ENCODE measurements at places on chromosomes 16 and 17.

DNA sequence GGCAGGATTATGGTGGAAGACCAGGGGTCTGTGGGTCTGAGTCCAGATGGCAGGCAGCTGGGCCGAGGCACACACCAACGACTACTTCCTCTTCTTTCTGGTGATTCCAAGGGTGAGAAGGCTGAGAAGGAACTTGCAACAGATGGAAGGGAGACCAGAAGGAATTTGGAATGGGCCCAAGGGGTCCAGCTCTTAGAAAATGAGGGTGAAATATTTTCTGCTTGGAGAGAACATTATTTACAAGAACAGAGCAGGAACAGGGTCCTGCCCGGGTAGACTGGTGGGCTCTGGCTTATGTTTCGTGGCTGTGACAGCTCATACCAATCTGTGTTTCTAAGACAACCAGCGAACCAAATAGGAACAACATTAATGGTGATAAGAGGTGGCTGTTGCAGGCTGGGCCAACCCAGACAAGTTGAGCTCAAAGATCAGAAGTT is 36.6 kb downstream of the CCDC42 start:
- DNase-seq, result no peak

DNA sequence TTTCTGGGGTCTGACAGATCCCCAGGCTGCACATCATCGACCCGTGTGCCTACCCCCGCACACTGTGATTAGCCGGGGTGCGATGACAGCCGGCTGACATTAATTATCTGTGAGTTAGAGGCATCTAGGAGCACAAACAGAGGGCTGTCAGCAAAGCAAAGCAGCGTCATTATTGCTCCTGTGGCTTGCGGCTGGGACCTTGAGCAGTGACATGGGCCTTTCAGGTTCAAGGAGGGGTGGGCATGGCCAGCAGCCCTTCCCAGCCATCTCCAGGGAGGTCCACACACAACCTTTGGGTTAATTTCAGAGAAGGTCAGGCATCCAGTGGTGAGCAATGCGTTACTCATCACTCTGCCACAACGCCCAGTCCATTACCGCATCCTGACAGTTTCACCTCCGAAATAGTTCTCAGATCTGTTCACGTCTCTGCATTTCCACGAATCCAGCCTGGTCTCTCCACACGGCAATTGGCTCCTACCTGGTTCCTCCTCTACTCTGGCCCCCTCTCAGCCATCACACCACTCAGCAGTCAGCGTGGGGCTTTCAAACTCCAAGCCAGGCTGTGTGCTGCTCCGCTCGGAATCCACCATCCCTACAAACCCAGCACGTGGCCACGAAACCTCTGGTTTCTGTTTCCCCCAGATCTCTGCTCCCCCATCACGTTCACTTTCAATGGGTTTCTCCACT is 249.7 kb upstream of the C16orf82 start:
- no peak for DNase-seq

- DNase-seq, result no peak
Observed at GRCh38 chr16:6209355-6209930, 1111.8 kb upstream of the EEF2KMT start.

GRCh38 chr16:84144209-84144858 is 643 bp downstream of the HSDL1 start:
- DNase-seq, result peak; percentile 13

DNA sequence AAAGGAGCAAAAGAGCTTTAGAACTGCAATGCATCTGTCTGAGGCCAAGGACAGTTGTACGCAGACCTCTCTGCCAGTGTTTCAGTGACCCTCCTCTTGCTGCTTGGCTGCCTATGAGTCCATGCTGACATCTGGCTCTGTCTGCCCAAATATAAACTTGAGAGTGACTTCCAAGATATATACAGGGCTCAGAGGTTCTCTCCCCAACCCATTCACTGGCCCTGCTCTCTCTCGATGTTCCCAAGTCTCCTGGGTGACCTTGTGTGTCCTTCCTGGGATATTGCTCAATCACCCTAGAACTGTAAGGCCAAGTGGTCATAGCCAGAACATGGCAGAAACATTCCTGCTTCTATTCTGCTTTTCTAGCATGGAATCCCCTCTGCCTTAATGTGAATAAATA is 716.3 kb downstream of the WWOX start:
- DNase-seq, result no peak

DNA sequence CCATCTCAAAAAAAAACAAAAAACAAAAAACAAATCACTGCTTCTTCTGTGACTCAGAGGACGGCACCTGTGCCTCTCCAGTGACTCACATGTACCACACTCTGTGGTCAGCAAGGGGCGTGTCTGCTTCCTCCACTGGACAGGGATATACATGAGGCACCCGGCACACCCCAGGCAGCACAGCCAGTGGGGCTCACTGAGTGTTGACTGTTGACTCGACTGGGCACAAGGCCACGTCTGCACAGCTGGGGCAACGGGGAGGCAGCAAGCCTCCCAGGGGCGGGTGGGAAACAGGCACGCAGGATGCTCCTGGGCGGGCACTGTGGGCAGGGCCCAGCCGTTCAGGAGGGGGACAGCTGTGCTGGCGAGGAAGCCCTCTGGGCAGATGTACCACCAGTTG is 64.1 kb downstream of the TIMM22 start:
- DNase-seq, result peak; percentile 9

GRCh38 chr16:883340-883739 is 82.8 kb upstream of the GNG13 start:
- no peak for DNase-seq

DNA sequence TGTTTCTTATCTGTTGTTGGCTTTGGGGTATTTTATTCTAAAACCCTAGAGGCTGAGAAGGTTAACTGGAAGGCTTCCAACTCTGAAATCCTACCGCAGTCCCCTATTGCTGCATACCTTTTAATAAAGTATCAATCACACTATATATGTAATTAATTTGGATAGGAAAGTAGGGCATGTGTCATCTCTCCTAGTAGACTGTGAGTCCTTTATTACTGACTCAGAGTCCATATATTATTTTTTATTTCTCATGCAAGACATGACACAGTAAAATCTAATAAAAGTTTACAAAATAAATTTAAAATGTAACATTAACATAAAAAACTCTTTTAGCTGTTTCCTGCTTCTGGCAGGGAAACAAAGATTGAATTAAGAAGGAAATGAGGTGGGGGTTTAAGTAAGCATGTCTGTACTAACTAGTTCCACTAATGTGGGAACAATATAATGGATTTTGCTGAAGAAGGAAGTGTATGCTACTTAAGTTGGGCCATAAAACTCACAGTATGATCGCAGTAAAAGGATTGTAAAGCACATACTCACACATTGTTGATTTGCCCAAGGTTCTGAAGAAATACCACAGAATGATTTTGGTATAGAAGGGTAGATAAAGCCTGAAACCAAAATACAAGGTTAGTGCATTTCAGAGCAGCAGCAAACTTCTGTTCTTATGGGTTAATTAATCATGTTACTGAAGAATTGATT is 97.6 kb upstream of the HLF start:
- no peak for DNase-seq

GRCh38 chr17:48611213-48611612 is 396 bp upstream of the HOXB7 start:
- DNase-seq, result no peak

DNA sequence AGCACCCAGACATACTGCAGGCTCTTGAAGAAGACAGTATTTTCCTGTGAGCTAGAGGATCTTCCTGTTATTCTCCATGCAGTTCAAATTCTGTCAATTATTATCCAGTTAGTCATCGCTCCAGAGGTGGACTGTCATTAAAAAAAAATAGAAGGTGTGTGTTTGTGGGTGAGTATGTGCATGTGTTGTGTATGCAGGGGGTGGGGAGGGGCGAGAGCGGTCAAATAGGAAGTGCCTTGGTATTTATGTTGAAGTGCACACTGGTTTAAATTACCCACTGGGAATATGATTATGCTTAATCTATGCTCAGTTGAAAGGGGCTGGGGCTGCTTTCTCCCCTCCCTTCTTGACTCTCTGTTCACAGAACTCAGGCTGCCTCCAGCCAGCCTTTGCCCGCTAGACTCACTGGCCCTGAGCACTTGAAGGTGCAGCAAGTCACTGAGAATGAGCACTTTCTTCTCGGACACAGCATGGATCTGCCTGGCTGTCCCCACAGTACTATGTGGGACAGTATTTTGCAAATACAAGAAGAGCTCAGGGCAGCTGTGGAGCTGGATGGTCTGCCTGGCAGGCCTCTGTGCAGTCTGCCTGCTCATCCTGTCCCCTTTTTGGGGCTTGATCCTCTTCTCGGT is at the start of gene HSD17B2:
HSD17B2 (plus strand) TSS at position 273 of the 632 bp plus-strand sequence; CDS start at position 445, 172 bp downstream.
- DNase-seq, result no peak

DNA sequence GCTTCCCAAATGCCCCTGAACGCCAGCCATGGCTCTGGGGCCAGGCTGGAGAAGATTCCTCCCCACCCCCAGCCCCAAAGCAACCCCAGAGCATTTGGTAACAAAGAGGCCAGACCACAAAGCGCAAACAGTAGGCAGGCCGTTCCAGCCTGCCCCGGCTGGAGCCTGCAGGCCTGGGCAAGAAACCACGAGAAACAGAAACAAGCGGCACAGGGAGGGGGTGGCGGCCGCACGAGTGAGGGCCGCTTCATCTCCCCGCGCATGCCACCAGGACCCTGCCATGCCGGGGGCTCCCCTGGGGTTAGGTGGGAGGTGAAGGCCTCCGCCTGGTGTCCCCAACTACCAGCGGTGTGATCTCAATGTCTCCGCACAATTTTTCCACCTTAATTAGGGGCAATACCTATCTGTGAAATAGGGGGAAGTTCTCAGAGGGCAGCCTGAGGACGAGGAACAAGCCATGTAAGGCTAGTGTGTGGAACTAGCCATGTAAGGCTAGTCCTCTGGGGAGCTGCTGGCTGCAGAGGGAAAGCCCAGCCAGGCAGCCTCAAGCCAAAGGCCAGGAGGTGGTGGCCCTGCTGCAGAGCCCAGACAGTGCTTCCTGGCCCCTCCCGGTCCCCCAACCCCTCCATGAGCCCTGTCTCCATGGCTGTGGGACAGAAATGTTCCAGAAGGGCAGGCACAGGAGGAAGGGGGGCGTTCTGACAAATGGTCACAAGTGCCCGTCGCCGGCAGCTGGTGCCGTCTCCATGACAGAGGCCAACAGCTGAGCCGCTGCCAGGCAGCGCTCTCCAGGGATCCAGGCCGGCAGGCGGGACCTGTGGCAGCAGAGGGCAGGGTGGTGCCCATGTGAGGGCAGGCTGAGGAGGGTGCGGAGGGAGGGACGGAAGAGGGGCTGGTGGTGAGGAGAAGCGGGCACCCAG is 14.5 kb upstream of the MTSS2 start:
- no peak for DNase-seq

DNA sequence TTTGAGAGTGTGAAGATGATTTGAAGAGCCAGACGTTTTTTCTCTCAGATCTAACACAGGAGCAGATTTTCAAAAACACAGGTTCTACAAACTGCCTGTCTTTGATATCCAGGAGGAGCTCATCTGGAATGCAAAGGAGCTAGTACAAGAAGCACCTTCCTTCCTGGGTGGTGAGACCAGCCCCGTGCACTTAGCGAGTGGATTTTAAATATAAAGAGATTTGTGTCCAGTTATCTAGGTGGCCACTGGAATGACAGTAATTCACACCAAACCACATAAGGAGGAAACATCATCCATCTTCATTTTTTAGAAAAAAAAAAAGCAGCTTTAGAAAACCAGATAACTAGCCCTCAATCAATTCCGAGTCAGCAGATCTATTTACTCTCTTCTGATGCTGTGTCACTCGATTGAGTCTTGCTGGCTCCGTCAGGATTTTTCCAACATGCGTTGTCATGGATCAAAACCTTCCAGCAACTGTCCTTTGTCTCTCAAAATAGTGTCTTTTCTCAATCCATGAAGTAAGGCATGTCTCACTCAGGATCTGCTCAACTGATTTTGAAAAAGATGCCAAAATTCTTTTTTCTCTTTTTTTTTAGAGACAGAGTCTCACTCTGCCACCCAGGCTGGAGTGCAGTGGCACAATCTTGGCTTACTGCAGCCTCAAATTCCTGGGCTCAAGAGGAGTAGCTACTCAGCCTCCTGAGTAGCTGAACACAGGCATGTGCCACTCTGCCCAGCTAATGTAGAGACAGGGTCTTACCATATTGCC is 451.2 kb upstream of the PSMD7 start:
- DNase-seq, result no peak

DNA sequence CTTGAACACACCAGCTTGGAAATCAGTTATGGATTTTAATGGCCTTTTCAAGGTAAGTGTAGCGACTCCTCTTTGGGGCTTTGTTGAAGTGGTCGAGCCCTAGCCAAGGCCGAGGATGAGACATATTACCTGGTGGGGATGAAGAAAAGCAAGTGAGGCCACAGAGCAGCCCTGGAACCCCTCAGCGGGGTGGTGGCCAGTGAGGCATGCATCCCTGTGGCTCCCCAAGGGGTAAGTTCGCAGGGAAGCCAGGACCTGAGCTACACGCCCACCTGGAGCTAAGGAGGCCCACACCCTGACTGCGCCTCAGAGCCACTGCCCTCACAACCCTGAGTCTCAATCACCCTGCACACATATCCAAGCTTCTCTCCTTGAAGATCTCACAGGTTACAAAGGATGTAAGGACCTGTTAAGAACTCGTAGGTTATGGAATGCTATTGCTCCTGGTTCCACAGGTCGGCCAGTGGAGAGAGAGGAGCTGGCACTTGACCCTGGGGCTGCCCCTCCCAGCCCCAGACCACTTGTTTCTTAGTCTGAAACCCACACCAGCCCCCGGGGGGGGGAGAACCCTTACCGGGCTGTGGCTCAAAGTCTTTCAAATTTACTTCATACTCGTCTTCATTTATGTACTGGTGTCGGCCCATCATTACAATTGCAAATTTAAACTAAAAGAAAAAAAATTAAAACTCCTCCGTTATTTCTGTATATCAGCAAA is 12.0 kb downstream of the LITAFD start:
- DNase-seq, result no peak
